ENCODE measurements at places on chromosomes 7 and 10.
A peak's percentile ranks its signal among the peaks of the same experiment; 100 is the strongest.

DNA sequence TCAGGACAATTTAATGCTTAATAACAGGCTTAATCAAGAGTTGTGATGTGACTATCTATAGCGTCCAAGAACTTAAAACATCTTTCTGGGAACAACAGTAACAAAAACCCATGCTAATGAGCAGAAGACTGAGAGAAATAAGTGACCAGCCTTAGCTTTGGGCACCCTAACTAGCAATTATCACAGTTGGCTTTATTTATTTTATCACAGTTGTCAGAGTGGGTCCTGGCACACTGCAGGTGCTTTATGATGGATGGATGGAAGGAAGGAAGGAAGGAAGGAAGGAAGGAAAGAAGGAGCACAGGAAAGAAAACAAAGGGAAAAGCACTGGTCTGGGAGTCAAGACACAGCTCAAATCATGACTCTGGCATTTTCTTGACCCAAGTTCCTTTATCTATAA, 181.1 kb downstream of the SKAP2 start:
- no peak for DNase-seq

- DNase-seq: no peak
These were observed 6.8 kb downstream of the POLM start for GRCh38 chr7:44075296-44076075.

DNA sequence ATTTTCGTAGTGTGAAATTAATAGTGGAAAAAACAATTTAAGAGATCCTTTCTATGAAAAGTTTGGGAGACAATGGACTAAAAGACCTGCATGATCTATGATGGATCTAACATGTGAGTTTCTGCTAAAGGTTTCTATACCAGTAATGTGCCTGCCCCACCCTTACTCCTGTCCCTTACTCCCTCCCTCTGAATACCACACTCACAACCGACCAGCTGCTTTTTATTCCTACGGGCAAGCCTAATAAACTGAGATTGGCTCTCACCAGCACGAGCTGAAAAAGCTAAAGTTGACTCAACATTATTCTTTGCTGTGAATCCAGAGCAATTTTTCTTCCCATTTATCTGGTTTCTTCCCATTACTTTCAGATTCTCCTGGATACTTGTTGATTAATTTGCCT, 17.8 kb upstream of the REEP3 start:
- no peak for DNase-seq

GRCh38 chr10:119919826-119920225, 27.3 kb downstream of the SEC23IP start:
- DNase-seq: peak; percentile 23

GRCh38 chr10:13690281-13690825, 103.6 kb downstream of the PRPF18 start:
- no peak for DNase-seq
